Stimulated activated CD8-positive, alpha-beta memory T cell treated with anti-CD3 and anti-CD28 coated beads, Interleukin-2, amount 100 ng/mL, for 48 hours (primary cell): ENCODE measurements at places on chromosomes 7 and 10.

DNA sequence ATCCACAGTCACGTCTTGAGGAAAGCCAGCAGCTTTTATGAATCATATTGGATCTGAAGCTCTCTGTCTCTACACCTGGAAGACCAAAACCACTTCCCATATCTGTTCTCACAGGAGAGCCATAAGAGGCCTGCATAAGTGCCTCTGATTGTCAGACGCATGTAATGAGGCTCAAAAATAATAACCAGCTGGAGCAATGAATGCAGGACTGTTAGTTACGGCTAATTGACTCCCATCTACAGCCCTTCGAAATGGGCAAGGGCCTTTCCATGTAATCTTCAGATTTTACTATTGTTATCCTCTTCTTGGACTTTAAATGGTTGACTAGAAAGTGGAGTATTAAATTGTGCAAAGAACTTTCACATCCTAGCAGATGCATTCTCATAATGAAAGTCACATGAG is 4.4 kb upstream of the SEMA3C start:
- no peak for DNase-seq

- DNase-seq = no peak
These were observed 12.0 kb upstream of the KCNMA1 start for GRCh38 chr10:77649333-77650331.

GRCh38 chr7:135260930-135261721 is 27.5 kb downstream of the STRA8 start:
- no peak for DNase-seq

GRCh38 chr7:2474813-2475677 is 1.2 kb downstream of the GRIFIN start:
- DNase-seq = no peak

DNA sequence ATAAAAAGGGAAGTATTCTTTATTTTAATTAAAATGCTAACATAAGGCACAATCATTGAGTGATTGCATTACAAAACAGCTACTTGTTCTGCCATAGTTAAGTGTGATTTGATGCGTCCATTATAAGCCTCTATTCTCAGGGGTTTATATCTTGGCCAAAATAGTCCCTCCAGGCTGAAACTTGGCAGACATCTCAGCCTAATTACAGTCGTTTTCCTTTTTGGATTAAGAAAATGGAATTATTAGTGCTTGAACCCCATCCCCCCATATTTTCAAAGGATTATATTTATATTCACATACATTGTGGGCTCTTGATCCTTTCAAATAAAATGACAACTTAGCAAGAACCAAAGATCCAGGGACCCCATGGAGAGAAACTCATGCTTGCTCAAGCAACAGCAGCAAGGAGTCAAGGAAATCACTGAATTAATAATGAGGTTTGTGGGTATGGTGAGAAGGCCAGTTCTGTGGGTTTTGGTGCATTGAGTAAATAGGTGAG is 66.7 kb upstream of the NEUROD6 start:
- DNase-seq = no peak

DNA sequence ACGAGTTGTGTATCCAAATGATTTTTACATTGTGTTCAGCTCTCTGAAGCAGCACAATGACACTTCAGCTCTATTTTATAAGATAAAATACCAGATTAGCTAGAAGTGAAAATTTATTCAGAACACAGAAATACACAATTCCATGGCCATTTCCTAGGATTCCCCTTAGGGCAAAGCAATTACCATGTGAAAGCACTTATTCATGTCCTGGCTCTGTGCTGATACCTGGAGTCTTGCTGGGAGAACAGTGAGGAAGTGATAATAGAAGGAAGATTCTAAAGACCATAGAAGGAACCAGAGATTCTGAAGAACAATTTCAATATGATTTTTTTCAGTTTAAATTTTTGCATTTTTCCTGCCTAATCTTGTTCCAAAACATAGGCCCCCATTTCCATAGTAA is 657.4 kb upstream of the ZWINT start:
- DNase-seq = no peak

DNA sequence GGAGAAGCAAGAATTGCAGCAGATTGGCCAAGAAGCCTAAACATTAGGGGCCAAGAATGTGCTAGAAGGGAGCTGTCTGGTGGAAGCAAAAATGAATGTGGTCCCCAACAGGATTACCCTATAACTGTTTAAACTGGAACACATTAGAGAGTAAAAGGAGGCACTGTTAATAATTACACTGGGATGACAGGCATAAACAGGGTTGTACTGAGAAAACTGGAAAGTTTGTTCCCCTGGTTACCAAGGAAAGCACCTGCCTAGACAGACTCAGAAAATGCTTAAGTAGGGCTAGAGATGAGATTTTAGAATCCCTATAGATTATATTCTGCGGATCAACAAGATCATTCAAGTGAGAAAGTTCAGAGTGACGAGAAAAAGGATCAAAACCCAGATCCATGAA is 100.8 kb downstream of the CTTNBP2 start:
- no peak for DNase-seq

DNA sequence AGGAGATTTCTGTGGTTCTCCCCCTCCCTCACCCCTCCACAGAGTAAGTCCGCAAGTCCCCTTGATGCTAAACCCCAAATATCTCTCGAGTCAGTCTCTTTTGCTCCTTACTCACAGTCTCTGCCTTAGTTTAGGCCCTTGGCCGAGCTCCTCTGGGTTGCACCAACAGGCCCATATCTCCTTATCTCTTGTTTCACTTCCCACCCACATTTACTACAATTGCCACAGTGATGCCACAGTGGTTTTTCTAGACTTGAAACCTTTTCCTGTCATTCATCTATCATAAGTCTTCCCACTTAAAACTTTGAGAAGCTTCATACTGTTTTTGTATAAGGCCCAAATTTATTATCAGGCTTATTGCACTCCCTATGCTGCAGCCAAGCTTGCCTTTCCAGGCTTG is 23.4 kb upstream of the NME8 start:
- no peak for DNase-seq

DNA sequence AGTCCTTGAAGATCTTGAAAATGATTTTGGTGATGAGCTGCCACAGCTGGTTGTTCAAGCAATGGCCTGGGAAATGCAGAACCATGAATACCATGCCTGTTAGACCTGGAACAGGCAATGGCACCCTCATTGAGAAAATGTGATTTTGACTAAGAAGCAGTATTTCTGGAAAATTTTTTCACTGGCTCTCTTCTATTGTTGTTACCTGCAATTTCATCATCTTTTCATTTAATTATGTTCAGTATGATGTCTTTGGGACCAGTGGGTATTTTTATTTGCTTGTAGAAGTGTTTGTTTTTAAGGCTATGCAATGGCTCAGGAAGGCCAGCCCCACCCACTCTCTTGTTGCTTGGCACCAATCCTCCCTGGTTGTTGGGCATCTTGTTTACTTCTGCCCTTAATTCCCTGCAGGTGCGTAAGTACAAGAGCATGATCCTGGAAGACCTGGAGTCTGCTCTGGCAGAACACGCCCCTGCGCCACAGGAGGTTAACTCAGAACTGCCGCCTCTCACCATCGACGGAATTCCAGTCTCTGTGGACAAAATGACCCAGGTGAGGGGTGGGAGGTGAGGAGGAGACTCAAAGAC is 78.6 kb downstream of the NRF1 start:
- no peak for DNase-seq

- no peak for DNase-seq
These were observed 52.5 kb upstream of the BICC1 start for GRCh38 chr10:58460157-58460556.

DNA sequence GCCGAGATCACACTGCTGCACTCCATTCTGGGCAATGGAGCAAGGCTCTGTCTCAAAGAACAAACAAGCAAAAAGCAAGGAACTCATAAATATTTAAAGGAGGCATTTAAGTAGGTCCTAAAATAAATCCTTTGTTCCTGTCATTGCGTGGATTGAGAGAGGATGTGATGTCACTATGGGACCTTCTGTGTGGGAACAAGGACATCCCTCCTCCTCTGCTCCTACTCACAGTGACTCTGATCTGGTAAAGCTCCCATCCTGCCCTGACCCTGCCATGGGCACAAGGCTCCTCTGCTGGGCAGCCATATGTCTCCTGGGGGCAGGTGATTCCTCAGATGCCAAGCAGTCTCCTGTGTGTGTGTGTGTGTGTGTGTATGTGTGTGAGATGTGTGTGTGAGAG is 74.1 kb upstream of the PRSS58 start:
- no peak for DNase-seq

DNA sequence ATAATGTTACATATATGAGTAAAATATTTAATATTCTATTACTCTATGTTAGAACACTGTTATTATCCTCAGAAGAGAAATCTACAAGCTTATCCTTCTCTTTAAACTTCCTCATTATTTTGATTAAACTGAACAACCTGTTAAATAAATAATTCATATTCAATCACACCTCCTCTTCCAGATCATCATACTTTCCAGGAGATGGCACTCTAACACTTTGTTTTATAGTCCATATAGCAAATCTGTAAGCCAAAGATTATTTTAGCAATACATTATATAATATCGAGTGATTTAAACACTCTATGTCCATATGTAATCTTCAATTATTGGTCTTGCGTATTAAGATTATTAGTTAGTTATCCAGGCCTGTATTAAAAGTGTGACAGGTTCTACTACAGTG is 694.1 kb downstream of the ANKRD7 start:
- DNase-seq = no peak

DNA sequence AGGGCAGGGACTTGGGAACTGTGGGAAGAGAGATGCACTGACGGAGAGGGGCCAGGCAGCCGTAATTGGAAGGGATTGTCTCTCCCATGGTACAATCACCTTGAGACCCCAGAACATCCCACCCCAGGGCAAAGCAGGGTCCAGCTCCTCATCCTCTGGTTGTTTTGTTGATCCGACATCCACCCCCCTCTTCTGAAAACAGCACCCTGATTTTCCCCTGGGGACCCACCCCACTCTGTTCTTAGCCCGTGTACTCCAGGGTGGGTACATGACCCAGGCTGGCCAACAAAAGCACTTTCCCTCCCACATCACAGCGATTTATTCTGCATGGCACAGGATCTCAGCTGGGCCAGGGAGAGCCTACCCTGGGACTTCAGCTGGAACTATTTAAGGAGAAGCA is 14.1 kb downstream of the PDZD7 start:
- DNase-seq = no peak

GRCh38 chr10:132376394-132376851 is 20.6 kb upstream of the PWWP2B start:
- DNase-seq = no peak

DNA sequence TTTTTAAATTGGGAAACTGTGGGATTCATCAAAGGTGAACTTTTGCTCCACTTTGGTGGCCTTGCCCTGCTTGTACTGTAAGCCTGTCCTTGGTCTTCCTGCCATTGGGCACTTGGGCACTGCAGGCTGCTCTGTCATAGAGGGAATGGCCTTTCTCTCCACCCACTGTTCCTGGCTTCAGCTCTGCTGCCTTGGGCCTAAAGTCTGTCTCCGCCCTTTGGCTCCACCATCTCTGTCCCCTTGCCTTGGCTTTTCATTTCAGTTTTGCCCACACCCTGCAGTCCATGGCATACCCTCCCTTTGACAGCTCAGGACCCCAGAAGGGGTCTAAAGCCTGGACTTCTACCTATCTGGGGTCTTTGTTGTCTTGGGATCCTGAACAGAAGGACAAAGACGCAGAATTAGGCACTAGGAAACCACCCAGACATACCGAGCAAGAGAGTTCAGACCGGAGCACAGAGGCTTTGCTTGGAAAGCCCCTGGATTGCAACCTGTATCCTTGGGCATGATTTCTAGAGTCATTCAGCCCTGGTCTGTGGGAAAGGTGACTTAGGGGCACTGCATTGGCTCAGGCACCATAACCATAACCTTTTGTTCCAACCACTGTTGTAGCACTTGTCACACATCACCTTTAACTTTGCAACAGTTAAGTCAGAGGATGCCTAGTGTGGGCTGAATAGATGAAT is 5.2 kb upstream of the ARHGAP22 start:
- DNase-seq = no peak

DNA sequence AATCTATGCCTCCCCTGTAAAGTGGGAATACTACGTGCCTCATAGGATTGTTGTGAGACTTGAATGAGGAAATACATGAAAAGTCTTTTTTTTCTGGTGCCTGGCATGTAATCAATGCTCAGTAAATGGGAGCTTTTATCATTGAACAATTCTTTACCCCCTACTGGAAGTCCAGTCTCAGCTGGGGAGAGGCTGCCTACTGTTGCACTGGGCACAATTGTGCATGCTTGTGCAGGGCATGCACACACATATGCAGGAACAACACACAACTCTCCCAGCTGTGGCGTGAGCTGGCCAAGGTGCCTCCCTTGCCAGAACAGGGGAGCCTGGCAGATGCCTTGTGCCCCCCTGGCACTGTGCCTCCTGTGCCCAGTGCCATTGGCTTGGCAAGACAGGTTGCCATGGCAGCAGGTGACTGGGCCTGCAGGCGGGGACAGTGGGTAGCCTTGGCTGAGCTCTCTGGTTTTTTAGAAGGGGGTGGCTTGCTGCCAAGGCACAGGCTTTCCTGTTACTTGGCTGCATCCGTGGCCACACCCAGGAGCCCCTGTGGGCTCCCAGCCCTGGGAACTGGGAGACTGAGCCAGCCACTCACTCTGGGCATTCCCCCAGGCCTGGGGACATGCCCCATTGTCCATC is 16.1 kb upstream of the PALD1 start:
- no peak for DNase-seq
